ENCODE measurements at places on chromosomes 11 and 22.

DNA sequence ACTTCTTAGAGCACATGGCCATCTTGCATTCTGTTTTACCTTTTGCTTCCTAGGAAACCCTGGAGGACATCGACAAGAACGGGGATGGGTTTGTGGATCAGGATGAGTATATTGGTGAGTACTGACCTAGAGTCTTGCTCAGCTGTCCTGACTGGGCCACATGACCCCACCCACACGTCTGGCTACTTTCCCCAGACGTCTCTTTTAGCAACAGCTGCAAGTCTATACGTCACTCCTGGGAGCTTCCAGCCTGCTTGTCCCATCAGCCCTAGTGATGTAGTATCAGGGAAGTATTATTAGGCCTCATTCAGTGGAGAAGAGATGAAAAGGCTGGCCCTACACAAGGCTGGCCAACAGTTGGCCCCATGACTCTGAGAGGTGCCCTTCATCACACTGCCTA, 9.6 kb downstream of the RCN1 start:
- DNase-seq: no peak

DNA sequence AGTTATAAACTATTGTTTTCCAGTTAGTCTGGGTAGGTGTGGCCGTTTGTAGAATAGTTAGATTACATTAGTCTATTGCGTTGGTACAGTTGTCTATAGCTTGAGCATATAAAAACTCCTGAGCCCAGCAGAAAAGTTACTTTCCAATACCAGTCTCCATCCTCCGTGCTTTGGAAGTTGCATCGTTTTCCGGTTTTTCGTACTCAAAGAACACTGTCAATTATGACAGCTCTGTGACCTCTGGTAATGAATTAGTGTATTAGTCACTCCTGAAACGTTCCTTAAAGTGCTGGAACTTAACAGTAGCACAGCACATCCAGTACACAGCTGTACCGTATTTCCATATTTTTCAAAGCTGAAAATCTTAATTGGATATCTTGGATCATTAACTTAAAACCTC, 808 bp upstream of the MSANTD2 start:
- no peak for DNase-seq

DNA sequence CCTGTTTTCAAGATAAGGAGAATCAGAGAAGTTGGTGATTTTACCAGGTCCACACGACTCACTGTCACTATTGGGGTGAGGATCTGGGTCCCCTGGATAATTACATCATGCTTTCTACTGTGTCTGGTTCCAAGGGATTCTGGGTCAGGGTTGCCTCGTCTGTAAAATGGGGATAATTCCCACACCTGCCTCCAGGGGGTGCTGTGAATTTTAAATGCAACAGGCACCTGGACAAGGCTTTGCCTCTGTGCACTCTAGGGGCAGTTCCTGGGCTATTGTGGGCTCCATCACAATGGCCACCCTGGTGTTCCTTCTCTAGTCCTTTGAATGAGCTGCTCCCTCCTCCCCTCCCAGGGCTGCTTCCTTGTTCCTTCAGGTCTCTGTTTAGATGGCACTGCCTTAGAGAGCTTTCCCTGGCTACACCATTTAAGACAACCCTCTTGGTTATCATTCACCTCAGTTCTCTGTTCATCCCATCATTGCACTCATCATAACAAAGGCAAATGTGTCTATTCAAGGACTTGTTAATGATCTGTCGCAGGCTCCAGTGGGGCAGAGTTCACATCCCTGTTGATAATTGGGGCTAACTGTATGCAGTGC, 178.6 kb downstream of the MIAT start:
- DNase-seq: peak; percentile 44

GRCh38 chr22:19086896-19087295, 35.3 kb downstream of the DGCR2 start:
- no peak for DNase-seq

All from MM.1S (cell line).